ENCODE measurements at places on chromosomes 2 and 18.
A peak's percentile ranks its signal among the peaks of the same experiment; 100 is the strongest.

- DNase-seq, result no peak
Measured at GRCh38 chr2:29215073-29215472, 99.9 kb downstream of the CLIP4 start.

- DNase-seq, result no peak
Measured at GRCh38 chr2:75403991-75404428, 156.7 kb downstream of the EVA1A start.

DNA sequence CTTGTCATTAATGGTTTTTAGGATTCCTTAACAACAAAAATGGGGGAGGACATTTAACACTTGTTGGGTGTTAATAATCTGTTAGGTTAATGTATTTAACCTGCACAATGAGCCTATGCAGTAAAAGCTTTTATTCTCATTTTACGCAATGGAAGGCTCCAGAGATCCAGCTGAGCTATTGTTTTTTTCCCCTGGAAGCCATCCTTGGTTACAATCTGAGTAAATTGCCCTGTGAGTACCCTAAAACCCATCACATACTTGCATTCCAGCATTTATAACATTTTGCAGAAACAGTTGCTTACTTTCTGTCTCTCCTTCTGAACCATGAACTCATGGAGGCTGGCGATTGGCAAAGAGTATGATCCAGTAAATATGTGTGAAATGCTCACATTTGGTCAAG lies 30.2 kb upstream of the DOCK10 start:
- no peak for DNase-seq

DNA sequence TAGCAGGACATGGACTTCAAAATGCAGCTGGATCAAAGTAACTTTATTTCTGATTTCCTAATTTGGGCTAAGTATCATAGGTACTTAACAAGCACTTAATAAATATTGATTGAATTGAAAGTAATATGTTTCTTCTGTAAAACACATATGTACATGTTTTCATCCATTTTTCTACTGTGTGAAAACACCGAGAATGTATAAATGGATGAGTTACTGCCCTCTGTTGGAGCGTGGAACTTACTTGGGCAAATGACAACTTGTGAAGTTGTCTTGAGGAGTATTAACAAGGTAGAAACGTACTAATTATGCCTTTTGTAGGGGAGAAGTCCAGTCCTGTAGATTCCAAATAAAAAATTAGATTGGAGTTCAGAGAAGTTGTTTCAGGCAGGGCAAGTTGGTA lies 87.2 kb downstream of the PHLPP1 start:
- DNase-seq, result no peak

GRCh38 chr2:8669157-8669817 lies 12.6 kb upstream of the ID2 start:
- DNase-seq, result no peak

DNA sequence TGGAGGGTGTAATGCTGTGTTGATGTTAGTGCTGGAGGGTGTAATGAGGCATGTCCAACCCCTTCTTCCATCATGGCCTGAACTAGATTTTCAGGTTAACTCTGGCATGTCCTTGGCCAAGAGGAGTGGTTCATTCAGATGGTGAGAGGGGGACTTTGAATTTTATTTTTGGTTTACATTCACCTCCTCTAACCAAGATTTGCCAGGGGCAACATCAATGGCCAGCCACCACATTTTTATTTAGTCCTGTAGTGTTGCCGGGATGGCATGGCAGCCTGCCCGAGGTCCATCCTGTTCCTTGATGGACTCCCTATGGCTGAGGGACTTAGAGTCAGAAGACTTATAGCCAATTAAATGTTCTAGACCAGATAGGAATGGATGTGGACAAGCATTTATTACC lies 484.6 kb upstream of the HS6ST1 start:
- DNase-seq, result no peak

DNA sequence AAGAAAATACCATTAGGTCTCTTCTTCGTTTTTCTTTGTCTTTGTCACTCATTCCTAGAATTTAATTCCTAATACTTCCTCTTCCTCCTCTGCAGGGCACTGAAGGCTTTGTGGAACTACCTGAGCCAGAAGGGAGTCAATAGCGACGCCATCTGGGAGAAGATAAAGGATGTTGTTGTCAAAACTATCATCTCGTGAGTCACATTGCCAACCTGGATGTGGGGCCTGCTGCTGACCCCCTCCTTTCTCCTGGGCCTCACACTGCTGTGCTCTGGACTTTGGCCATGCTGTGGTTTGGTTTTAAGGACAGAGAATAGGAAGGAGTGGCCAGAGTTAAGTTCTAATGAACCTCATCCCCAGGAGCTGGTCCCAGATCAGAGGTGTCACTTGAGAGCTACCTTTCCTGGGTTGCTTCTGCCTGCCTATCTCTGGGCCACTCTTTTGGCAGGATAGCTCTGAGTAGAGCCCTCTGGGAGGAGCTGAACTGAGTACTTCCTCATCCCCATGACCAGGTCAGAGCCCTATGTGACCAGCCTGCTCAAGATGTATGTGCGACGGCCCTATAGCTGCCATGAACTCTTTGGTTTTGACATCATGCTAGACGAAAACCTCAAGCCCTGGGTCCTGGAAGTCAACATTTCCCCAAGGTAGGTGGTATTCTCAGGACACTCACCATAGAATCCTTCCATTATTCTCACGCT lies 33.1 kb upstream of the CYP27A1 start:
- no peak for DNase-seq

- no peak for DNase-seq
Measured at GRCh38 chr2:53877556-53877955, 17.8 kb upstream of the GPR75 start.

GRCh38 chr2:6896930-6897759 lies 19.6 kb downstream of the RSAD2 start:
- no peak for DNase-seq

GRCh38 chr2:200703127-200703925 lies 108.4 kb upstream of the BZW1 start:
- DNase-seq, result no peak

GRCh38 chr2:47905386-47906156 lies 727 bp downstream of the FBXO11 start:
- DNase-seq, result peak; percentile 32

DNA sequence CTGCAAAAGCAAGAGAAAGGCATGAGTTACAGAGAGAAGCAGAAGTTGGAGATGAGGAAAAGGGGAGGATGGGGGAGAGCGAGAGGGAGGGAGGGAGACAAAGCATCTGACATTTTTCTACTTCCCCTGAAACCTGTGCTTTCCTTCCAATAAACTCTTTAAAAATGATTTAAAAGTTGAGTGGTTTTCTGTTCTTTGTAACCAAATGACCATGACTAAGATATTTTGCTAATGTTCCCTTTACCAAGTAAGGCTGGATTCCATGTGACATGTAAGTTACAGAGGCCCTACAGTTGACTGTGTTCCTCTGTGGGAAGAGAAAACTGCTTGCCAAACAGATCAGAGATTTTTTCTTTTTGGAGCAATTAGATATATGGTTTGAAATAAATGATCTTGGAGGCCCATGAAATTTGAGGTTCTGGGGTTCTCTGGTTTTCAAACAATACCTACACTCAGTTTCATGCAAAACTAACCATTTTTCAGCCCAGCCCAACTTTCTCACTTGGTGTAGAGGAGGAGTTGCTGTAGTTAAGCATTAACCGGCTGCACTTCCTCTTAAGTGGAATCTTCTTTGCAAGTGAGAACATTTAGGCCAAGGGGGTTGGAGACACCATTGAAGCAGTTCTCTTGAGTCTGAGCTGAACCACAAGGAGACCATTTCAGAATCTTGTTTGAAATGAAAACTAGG lies 34.5 kb downstream of the INSIG2 start:
- no peak for DNase-seq

- no peak for DNase-seq
Measured at GRCh38 chr2:169823996-169824372, 721 bp downstream of the METTL5 start.

- DNase-seq, result no peak
Measured at GRCh38 chr18:75797046-75797445, 369.5 kb upstream of the SMIM21 start.

DNA sequence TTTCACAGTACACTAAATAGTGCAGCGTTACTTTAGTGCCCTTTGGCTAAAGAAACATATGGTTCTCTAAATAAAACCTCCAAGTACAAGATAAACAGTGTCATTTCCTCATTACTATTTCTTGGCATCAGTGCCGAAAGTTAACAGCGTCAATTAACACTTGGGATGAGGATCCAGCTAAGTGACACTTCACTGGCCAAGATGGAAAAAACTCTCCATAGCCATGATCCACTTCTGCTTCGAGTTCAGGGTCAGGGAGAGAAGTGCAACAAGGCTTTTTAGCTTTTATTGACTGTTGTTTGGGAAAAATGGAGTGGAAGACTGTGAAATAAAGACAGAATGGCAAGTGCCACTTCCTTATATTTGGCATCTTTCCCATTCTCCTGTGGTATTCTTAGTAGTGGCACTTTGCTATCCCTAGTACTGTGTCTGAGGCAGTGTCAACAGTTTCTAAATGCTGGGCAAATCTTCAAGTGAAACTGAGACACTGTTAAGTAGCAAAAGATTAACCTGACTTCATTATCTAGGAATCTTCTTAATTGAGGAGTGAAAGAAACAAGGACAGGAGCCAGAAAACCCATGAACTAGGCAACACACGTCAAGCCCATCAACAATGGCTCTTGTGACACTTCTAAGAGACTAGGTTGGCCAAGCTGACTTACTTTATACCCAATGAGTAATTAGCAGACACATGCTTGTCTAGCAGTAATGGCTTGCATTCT lies 222.5 kb upstream of the SESTD1 start:
- no peak for DNase-seq

DNA sequence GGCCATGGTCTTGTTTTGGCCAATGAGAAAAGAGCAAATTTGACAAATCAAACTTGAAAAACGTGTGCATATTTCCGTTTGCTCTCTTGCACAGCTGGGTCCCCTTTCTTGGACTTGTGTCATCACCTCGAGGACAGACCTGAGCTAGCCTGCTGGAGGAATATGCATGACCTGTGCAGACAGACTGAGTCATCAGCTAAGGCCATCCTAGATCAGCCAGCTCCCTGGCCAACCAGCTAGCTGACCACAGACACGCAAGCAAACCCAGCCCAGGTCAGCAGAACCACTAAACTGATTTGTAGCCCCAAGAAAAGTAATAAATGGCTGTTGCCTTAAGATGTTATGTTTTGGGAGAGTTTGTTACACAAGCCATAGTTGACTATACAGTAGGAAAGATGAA lies 61.3 kb upstream of the PAX3 start:
- no peak for DNase-seq

DNA sequence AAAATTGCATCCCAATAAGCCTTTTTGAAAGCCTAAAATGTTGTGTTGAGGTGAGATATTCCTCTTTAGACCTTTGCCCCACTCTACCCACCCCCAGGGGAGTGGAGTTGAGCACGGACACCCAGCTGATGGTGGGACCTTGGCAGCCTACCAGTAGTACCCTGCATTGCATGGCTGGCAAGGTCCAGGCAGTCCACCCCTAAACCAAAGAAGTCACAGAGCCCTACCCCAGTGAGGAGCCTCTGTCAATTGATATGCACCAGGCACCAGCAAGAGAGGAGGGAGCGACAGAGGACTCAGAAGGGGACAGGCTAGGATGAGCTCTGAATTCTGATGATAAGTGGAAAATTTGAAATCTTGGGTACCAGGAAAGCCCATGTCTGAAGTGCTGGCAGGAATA lies 38.6 kb downstream of the MARCO start:
- no peak for DNase-seq

GRCh38 chr18:55405475-55405874 lies 182.5 kb downstream of the TCF4 start:
- DNase-seq, result no peak

DNA sequence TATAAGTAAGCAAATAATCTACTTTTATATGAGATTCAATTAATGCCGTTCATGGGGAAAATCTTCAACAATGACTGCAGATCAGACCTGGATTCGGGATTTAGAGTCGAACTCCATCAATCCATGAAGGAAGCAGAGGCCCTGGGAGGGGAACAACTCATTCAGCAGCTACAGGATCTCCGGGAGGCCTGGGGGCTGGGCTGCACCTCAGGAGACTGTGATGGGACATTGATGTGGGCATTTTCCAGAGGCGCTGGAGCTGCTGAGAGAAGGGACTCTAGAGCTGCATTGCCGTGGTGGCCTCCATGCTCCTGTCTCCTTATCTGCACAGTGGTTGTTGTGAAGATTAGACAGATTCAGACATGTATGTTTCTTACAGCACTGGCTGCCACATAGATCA lies 76.9 kb downstream of the MYT1L start:
- DNase-seq, result no peak

GRCh38 chr2:199810422-199811171 lies 40.4 kb downstream of the FTCDNL1 start:
- DNase-seq, result no peak

DNA sequence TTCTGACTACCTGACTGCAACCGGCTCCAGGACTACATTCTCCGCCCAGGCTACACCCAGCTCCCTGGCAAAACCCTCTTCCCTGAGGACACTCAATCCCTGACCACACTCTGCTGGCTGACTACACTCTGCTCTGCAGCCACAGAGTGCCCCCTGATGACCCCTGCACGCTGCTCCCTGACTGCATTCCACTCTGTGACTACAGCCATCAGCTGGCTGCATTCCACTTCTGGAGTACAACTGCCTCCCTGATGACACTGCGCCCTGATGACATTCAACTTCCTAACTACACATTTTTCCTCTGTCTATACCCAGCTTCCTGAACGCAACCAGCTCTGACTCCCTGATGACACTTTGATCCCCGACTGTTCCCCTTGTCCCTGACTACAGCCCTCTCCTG lies 71.3 kb upstream of the NRXN1 start:
- DNase-seq, result no peak

- DNase-seq, result no peak
Measured at GRCh38 chr2:239247401-239248245, 153.2 kb downstream of the HDAC4 start.

- no peak for DNase-seq
Measured at GRCh38 chr18:8826514-8826913, 121.2 kb downstream of the MTCL1 start.

- DNase-seq, result no peak
Measured at GRCh38 chr2:224885836-224886547, 156.3 kb downstream of the DOCK10 start.

DNA sequence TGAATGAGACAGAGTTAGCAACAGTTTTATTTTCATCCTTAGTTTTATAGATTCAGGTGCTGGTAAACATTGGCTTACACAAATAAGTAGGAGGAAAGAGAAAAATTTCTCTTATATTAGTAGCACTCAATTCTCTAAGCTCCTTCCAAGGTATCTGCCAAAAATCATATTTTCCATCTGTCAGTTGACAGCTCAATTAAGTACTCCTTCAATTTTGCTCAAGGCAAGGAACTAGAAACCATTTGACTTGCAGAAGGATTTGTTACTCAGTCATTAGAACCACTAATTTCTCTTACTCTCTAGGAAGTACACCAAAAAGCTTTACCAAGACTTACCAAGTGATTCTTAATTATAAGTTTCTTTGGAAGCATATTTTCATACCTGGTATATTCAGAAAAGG lies 101.4 kb upstream of the ATP8B1 start:
- no peak for DNase-seq

- DNase-seq, result no peak
Measured at GRCh38 chr2:118980022-118980421, 38.0 kb downstream of the MARCO start.

GRCh38 chr2:129058981-129059380 lies 740.3 kb upstream of the HS6ST1 start:
- DNase-seq, result no peak

- no peak for DNase-seq
Measured at GRCh38 chr2:191637182-191638078, 40.5 kb upstream of the NABP1 start.

GRCh38 chr18:73979742-73980141 lies 167.9 kb downstream of the FBXO15 start:
- no peak for DNase-seq

- DNase-seq, result no peak
Measured at GRCh38 chr2:2689306-2689705, 358.2 kb upstream of the MYT1L start.

GRCh38 chr2:73215254-73215653 lies 1.2 kb downstream of the SMYD5 start:
- no peak for DNase-seq

All from activated CD8-positive, alpha-beta memory T cell treated with anti-CD3 and anti-CD28 coated beads for 1 hour (primary cell).